Islet precursor cell (in vitro differentiated cells): ENCODE measurements at places on chromosomes 3 and 15.

DNA sequence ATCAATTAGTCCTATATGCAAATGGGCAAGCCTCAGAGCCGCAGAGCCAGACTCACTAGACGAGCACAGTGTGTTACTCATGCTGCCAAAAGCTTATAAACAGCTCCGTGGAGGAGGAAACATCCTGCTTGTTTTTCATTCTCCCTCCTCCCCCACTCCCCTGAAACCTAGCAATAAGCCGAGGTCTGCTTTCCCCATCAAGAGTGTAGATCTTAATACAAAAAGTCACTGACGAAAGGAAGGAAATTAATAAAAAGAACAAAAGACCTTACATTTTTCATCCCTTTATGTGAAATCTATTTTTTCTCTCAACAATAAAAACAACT, 88.5 kb downstream of the XXYLT1 start:
- peak; percentile 85 for DNase-seq

GRCh38 chr3:138332472-138333073, 2.9 kb upstream of the NME9 start:
- no peak for DNase-seq

DNA sequence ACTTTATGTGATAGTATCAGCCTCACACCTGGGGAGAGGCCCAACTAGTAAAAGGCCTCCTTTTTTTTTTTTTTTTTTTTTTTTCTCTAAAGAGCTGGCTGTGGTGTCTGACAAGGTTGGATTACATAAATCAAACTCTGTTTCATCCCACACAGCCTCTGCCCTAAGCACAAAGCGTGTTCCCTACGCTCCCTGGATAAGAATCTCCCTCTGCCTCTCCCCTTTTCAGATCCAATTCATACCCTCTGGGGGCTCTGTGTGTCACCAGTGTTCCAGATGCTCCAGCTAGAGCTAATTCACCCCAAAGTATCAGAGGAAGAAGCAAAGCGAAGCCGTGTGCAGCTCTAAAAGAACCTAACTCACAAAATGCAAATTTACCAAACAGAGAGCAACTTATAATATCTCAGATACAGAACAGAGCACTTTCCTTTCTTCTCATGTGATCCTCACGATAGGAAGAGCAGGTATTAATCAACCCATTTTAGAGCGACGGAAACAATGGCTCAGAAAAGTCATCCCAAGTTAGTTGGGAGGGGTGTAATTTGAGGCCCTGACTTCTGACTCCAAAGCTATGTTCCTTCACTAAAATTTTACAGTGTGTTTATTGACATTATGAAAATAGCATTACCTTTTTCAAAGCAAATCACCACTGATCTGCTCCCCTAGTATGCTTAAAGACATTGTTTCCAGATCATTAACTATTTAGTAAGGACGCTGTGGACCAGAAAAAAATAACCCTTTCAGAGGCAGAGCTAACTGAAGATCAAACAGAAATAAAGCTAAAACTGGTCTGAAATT, 12.4 kb downstream of the BMF start:
- DNase-seq = no peak

- DNase-seq = no peak
Measured at GRCh38 chr15:66625974-66626373, 60.2 kb upstream of the LCTL start.

- no peak for DNase-seq
Measured at GRCh38 chr3:10157031-10157430, 7.7 kb upstream of the IRAK2 start.
